Right renal cortex interstitium (tissue), 3 donors: ENCODE measurements at places on chromosomes 2 and 18.

- no peak for DNase-seq
These were observed 68.7 kb upstream of the TTC27 start for GRCh38 chr2:32559136-32559535.

GRCh38 chr2:23900541-23901322 is 26.2 kb downstream of the ATAD2B start:
- DNase-seq = no peak

- DNase-seq = no peak
These were observed 132.9 kb downstream of the FMNL2 start for GRCh38 chr2:152467677-152468410.

DNA sequence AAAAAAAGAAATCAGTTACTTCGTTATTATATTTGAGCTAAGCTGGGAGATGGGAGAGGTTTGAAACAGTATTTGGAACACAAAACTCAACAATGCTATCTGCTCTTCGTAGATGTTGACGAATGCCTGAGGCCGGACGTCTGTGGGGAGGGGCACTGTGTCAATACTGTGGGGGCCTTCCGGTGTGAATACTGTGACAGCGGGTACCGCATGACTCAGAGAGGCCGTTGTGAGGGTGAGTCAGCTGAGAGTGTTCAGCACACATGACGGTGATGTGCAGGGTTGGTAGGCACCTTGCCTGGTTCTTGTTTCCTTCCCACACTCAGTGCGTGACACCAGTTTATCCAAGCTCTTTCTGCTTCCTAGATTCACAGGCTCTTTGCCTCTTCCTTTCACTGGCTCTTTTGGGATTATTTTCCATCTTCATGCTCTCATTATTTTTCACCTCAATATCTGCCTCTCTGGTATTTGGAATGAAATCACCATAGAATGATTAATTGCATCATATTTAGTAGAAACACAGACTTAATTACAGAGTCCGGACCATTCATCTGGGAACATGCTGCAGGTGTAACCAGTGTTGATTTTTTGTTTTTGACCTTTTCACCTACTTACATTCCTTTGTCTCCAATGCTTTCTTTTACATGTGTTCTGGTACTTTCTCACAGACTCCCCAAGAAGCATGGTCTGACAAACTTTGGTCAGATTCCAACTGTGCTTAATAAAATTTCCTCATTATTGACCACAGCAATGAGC is 200.6 kb upstream of the RASGRP3 start:
- no peak for DNase-seq

GRCh38 chr18:37019157-37019827 is 190.4 kb downstream of the KIAA1328 start:
- DNase-seq = no peak

DNA sequence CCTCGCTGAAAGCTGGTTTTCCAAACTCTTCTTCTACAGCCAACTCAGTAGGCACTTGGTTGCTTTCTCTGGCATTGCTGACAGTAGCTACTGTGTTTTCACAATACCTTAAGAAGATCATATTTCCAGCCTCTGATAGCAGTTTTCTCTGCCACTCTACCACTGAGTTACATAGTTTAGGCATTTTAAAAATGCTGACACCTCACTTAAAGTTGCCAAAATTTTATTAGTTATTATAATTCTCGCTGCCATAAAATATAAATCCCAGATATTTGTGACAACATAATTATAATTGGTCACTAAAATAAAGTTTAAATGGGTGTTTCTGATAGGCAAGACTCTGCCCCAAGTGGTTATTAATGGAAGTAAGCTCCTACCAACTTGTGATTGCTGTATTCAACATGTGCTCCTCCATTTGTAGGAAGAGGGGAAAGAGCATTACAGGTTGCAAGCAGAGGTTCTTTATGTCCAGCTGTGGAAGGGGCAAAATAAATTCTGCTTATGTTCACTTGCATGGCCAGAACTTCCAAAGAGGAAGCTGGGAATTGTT is 1202.8 kb downstream of the CNTNAP5 start:
- no peak for DNase-seq

DNA sequence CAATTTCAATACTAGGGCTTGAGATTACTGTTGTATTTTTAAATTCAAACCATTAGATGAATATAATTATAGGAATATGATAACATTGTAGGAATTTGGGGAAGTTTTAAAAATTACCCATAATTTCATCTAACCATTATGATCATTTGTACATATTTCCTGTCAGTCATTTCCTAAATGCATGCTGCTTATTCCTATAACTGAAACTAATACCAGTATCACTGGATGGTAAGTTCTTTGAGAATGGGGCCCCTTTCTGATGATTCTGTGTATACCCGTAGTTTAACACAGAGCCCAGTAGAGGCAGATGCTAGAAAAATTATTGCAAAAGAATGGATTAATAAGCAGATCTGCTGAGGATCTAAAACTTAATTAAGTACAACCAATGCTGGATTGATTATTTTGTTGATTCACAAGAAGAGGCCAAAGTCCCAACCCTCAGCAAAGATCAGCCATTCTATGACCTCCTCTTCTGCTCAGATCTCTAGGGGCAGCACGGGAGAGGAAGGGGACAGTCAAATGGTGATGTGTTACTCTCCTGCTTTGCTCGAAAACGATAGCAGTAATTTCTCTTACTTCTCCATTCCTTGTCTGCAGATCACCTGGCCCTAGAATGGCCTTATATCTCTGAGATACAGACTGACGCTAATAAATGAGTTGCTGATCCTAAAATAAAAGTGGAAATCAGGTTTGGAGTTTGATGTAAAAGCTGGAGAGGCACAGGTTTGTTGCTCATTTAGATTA is 69.5 kb upstream of the PELI1 start:
- no peak for DNase-seq

DNA sequence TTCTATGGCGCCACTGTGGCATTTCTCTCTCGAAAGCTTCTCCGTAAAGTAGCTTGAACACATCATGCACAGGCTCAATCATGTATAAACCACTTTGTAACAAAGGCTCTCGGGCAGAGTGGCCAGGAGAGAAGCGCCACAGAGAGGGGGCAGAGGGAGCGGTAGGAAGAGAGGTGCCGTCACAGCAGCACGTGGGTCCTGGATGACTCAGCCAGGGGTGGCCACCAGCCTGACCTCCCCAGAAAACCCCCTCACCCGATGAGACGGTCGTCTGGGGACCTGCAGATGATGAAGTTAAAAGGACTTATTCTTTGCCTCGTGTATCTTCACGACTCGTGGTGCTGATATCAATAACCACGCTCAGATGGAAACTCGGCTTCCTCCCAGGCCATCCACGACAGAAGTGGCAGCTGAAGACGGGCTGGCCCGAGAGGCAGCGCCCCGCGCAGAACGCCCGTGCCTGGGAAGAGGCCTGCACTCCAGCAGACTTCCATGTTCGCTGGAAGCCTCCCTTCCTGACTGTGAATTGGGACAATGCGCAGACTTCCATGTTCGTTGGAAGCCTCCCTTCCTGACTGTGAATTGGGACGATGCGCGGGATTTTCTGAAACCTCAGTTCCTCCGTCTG is 46.4 kb upstream of the MTCL1 start:
- DNase-seq = no peak

GRCh38 chr2:42267530-42267929 is 93.5 kb downstream of the COX7A2L start:
- DNase-seq = no peak

DNA sequence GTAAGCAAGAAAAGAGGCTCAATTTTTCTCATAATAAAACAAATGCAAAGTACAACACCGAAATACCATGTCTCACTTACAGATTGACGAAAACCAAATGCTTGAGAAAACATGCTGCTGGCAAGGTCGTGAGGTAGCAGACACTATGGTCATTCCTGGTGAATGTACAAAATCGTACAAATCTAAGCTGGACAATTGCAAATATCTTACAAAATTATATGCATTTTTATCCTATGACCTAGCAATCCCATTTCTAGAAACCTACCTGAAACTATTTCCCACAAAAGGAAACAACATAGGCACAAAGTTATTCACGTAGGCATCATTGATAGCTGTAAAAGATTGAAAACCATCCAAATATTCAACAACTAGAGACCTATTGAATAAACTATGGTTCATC is 54.0 kb downstream of the SCG2 start:
- no peak for DNase-seq

DNA sequence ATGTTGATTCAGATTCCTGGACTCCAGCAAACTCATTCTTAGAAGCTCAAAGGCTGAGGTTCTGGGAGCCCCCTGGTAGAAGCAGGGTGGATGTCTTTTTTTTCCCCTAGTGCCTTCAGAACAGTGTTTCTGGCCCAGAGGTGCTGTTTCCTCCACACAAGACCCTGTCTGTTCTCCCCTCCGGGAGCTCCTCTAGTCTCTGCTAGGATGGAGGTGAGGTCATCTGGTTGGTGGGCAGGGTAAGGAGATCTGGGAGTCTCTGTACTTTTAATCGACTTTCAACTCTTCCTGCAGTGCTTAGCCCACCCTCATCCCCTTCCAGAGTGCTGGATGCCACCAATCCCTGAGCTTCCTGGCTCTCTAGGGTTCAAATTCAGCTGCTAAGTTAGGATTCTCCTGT is 192.0 kb downstream of the SH3BP4 start:
- DNase-seq = no peak

DNA sequence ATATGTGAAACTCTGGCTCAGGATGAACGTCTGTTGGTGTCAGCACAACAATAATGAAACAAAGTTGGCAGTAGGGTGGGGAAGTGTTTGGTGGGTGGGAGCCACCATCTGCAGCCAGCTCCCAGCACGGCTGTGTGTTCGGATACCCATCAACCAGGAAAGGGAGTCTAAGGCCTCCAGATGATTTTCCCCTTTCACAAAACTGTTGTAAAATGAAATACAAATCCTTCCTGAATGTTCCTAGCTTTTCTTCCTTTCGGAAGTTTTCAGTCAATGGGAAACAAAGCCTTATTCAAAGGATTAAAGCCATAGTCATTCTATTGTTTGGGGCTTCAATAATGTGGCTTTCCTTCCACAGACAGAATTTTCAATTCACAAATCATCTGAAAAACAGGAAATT is 14.5 kb upstream of the DARS1 start:
- DNase-seq = no peak

GRCh38 chr18:59792353-59792752 is 95.1 kb upstream of the CCBE1 start:
- no peak for DNase-seq

DNA sequence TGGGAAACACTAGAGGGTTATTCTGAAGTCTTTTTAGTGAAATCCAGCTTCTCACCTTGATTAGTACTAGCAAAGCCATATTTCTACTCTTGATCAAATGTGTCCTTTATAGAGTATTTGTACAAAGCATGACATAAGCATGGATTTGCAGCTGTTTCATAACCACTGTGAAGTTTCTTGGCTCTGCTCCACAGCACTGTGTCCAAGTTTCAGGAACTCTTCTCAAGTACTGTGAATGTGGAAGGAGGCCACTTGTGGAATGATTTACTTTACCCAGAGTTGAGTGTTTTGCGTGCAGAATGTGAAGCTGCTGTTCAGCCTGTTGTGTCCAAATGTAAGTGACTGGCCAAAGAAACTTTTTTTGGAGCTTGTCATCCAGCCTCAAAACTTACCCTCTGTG is 16.2 kb upstream of the MAPRE2 start:
- DNase-seq = no peak

GRCh38 chr2:185132501-185133041 is 534.2 kb downstream of the ZNF804A start:
- no peak for DNase-seq

DNA sequence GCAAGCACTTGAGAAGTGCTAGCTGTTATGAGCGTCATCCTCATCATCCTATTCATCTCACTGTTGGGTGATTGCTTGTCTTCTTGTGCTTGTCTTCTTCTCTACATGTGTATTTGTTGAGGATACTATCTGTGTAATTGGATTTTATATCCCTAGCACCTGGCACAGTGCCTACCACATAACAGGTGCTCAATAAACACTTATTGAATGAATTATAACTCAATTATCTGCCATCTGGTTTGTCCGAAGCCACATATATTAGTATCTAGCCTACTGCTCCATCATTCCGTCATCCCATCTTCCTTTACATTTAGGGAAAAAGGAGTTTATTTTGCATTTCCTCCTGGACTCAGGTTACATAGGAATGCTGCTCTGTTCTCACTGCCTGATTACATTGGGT is 330.4 kb upstream of the ETAA1 start:
- DNase-seq = no peak

DNA sequence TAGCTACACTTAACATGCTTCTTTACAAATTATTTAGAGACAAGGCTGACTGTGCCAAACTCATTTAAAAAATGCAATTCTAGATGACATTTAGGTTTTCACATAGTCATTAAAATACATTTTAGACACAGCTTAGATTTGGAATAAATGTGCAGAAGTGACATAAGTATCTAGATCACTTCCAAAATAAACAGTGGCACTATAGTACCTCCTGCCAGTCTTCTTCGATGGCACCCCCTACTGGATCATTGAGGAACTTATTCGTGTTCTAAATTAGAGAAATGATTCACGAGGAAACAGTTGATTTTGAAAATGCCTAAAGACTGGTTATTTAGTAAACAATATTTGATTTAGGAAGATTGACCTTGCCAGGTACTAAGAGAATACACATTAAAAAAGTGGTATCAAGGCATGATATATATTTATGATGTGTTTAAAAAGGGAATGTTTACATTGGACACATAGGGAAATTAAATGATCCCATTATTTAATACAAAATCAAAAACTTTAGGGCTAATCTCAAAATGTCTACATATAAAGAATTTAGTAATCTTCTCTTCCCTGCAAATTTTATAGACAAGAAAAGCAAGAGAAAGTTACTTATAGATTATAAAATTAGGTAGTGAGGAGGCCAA is 323.9 kb downstream of the XIRP2 start:
- no peak for DNase-seq

DNA sequence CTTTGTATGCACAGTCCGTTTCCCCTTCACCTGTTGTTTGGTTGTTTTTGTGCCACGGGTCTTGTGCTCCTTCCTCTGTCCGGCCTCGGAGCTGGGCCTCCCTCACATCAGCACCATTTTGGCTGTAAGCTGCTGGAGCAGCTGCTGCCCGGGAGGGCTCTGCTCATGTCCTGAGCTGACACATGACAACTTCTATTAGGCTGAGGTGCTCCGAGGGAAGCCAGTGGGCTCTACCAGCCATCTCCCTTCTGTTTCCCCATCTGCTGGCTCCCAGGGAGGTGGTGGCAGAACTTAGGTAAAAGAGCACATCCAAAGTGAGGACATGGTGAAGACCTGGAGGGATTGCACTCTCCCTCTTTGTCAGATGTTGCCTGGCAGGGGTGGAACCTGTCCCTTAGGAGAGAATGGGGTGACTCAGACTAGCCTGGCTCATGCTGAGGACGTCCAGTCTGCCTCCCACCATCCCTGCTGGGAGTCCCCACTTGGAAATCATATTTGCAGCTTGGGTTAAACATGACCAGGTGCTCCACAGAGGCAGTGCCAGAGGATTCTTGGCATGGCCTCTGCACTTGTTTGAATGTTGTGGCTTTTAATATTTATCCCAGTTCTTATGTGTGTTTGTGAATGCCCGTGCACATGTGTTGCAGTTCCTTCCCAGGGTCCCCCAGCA is 49.8 kb upstream of the TNP1 start:
- DNase-seq = no peak
